Fibroblast of skin of scalp (primary cell): ENCODE measurements at places on chromosomes 1 and 21.

DNA sequence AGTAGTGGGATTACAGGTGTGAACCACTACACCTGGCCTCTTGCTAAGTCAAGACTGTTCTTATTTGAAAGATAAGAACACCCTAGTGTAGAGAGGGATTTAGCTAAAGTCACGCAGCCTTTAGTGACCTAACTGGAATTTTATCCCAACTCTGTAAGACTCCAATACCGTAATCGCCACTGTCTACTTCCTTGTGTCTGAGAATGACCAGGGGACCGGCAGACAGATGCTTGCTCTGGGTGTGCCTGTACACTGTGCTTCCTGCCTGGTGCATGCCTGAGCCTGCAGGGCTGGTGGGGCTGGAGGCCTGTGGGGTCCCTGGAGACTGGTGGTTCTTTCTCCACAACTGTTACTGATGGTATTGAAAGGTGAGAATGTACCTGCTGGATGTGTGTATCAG lies 15.3 kb downstream of the MFSD2A start:
- no peak for DNase-seq

DNA sequence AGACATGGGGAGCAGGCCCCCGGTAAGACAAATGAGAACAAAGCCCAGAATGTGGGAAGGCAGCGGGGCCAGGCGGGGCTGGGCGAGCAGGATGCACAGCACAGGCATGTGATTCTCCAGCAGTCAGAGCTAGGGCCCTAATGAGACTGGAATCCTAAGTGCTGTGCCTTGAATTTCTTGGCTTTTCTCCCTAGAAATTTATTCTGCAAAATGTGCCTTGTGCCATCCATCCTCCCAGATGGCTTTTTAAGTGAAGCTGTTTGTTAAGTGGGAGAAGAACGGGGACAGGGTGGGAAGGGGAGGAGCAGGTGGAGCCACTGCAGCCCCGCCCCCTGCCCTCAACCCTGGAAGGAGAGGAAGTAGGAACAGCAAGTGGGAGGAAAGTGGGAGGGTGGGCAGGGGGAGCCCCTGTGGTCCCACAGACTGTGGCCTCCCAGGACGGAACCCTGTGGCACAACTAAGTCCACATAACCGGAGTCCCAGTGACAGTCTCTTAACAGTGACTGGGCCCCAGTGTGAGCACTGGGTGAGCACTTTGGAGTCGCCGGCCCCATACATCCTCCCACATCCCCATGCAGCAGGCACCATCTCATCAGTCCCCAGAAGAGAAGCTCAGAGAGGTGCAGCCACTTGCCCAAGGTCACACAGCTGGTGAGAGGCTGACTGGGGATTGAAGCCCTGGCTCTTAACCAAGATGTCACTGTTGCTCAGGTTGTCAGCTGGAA lies 216.9 kb downstream of the MATN1 start:
- DNase-seq: no peak

DNA sequence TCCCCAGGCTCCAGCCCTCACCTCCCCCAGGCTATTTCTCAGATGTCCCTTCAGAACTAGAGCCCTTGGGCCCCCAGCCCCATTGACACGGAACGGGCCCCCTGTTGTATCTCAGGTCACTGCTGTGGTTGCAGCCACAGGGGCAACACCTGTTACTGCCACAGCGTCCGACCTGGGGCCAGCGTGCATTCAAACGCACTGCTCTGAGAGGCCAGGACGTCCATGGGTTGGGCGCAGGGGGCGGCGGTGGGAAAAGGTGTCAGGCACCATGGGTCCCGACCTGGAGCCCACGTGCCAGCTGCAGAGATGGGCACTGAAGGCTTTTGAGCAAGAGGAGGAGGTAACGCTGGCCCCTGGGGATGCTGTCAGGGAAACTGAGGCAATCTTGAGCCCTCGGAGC lies 13.3 kb downstream of the FAAP20 start:
- no peak for DNase-seq

DNA sequence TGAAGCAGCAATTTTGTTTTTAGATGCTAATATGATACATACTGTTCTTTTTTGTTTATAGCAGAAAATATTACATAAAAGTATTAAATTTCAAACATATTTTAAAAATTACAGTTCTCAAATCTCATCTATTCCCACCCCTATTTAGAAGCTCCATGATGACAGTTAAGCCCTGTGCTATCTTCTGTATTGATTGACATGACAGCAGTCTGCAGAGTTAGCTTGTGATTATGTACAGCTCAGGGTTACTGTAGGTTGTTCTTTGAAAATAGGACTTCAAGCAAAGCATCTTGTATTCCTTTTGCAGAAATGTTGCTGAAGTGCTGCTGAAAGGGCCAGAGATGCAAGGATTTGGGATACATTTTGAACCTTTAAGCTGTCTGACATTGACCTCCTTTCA lies 8.2 kb downstream of the GPSM2 start:
- DNase-seq: no peak

- DNase-seq: no peak
Measured at GRCh38 chr21:36767096-36767495, 68.2 kb downstream of the SIM2 start.

DNA sequence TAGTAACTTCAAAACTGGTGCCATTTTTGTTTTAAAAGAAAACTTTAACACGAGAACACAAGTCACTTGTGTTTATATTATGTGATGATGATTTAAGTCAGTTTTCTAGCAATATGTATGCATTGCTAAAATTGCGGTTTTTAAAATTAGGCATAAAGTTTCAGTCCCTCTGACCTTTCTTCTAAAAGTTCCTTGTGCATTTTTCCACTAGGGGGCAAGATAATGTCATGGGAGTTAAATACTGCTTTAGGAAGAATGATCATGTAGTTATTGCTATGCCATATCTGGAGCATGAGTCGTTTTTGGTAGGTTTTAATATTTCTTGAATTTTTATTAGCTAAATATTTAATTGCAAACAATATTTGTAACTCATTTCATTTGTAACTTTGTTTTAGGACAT lies 10.7 kb downstream of the CDC7 start:
- peak; percentile 70 for DNase-seq

DNA sequence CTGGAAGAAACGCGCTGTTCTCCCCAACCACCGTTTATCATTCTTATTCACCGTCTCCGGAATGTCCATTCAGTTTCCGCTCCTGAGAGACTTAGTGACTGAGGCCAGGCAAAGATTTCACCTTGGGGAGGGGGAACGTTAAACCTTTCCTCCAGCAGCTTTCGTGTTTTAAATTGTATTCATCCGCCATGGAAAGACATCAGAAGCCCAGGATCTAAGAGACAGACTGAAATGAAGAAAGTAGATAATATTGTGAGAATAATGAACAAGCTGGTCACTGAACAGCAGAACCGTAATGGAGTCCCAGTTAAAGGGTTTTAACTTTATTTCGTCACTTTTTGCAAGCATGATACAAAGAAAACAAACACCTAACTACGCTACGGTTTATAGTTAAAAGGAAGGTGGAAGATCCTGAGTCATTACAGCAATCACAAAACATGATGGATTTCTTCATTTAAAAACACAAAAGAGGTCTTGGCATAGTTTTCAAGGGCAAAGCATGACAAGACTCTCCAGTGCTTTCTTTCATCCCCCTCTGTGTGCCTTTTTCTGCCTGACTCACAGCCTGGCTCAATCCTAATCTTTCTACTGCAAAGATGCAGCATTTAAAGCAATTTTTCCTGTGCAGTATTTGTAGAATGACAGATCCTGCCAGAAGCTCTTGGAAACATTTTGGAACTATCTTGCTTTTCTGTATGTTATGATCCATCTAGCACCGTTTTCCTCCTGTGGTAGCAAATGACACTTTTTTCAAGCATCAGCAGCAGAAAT lies 722 bp upstream of the SLC19A2 start:
- peak; percentile 27 for DNase-seq

DNA sequence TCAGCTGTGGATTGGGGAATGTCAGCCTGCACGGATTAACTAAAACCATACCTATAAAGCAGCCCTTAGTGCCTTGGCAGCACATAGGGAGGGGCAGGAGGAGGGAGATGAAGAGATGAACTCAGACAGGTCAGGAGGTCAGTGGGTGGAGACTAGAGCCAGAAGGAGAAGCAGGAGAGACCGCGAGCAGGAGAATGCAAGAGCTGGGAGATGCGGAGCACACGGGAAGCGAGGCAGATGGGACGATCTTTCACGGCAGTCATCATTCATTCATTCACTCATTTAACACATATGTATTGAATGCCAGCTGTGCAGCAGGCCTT lies 41.9 kb downstream of the NEK2 start:
- no peak for DNase-seq

GRCh38 chr1:55374801-55375616 lies 159.8 kb upstream of the USP24 start:
- DNase-seq: no peak

- no peak for DNase-seq
Measured at GRCh38 chr1:95139039-95139438, 21.9 kb downstream of the TLCD4 start.

DNA sequence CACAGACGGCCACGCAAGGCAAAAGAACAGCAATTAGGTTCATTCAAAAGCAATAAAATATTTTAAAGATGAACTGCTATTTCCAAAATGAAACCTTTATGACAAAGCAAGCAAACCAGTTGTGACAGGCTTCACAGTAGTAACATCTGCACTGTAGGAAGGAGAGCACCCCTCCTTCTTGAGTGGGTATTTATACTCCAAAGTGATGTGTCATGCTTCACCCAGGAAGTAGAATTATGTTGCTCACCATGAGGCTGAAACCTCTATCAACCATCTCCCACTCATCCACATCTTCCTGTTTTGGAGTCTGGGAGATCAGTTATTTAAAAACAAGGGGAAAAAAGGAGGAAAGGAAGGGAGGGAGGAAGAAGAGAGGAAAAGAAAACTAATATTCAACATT lies 885 bp downstream of the OR2T10 start:
- DNase-seq: no peak

GRCh38 chr1:51305371-51305823 lies 25.0 kb downstream of the TTC39A start:
- no peak for DNase-seq

DNA sequence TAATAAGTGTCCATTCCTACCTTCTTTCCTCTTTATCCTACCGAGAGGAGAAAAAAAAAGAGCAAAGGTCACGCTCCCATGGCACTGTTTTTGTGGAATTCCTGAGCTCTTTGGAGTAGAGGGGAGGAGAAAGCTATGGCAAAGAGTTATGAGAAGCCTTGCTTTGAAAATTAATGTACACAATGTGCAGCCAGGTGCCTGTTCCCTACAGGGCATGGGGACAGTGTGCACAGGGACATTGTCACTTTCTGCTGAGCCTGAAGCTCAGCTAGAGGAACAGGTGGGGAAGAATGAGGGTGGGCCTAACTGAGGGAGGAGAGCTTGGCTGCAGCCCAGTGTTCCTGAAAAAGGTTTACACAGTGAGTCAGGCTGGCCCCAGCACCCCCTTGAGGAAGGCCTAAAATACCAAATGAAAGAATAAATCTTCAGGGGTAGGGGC lies 66.1 kb downstream of the PLXNA2 start:
- DNase-seq: no peak

- DNase-seq: peak; percentile 18
Measured at GRCh38 chr1:37177230-37177864, 143.0 kb upstream of the GRIK3 start.

- no peak for DNase-seq
Measured at GRCh38 chr1:200103966-200104583, 76.6 kb downstream of the NR5A2 start.

- DNase-seq: no peak
Measured at GRCh38 chr1:197021716-197022115, 44.4 kb downstream of the CFHR5 start.

DNA sequence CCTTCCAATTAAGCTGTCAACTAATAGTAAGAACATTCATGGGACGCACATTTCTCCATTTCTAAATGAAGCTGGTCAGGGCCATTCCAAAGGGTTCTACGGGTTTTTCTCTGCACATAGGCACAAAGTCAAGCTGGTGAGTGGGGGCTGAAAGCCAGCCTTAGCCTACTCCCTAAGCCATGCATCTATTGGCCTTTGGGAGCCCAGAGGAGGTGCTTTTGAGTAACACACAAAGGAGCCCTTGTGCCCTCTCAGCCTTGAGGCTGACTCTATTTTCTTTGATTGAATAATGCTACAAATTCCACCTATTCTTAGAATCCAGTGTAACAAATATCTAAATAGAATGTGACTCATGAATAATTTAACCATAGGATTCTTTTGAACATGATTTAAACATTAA lies 73.6 kb downstream of the RGS13 start:
- peak; percentile 15 for DNase-seq

- peak; percentile 76 for DNase-seq
Measured at GRCh38 chr1:157961805-157962762, 31.4 kb upstream of the KIRREL1 start.
